ENCODE measurements at places on chromosomes 11 and 22.

- DNase-seq = no peak
Measured at GRCh38 chr11:134250246-134250645, 2.9 kb downstream of the THYN1 start.

DNA sequence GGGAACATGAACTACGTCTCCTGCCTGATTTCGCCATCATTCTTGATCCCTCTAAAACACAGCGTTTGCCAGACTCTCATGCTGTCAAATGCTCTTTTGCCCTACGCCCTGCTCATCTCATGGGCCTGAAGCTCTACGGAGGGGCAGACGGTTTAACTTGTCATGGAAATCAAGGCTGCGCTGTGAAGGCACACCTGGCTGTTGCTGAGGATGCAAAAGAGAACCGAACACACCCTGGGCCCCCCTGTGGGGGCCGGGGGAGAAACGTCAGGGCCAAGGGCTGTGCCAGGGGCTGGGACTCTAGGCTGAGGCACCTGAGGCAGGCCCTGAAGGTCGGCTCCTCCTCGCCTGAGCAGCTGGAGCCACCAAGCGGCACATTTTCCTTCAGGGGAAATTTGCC lies 957.2 kb downstream of the BRD1 start:
- DNase-seq = no peak

- no peak for DNase-seq
Measured at GRCh38 chr11:13784855-13785254, 116.4 kb downstream of the FAR1 start.

DNA sequence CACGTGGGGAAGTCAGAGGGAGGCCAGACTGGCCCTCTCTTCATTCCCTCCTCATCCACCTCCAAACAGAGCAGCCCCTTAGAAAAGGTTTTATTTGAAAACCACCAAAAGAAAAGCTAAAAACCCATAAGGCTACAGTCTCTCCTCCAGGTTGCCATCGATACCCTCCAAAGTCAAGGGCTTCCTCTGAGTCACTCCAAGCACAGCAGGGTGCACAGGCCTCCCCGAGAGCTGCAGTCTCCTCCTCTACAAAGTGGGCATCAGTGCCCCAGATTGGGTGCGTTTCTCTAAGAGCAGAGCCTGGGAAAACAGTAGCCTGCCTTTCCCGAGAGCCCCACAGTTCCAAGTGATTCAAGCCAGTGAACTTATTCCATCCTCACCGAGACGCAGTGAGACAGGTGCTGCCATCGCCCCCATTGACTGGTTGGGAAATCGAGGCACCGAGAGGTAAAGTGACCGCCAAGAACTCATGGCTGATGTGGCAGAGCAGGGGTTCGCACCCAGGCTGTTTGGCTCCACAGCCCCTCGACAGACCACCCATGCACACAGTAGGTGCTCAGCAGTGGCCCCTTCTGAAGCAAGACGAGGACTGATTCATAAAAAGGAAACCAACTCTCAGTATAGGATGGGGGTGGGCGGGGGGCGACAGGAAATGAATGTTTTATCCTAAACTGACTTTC lies 91.7 kb upstream of the SHISAL1 start:
- DNase-seq = no peak

GRCh38 chr22:45531441-45532234 lies 29.0 kb downstream of the FBLN1 start:
- DNase-seq = no peak

- no peak for DNase-seq
Measured at GRCh38 chr11:17639781-17640180, 79.6 kb upstream of the MYOD1 start.

DNA sequence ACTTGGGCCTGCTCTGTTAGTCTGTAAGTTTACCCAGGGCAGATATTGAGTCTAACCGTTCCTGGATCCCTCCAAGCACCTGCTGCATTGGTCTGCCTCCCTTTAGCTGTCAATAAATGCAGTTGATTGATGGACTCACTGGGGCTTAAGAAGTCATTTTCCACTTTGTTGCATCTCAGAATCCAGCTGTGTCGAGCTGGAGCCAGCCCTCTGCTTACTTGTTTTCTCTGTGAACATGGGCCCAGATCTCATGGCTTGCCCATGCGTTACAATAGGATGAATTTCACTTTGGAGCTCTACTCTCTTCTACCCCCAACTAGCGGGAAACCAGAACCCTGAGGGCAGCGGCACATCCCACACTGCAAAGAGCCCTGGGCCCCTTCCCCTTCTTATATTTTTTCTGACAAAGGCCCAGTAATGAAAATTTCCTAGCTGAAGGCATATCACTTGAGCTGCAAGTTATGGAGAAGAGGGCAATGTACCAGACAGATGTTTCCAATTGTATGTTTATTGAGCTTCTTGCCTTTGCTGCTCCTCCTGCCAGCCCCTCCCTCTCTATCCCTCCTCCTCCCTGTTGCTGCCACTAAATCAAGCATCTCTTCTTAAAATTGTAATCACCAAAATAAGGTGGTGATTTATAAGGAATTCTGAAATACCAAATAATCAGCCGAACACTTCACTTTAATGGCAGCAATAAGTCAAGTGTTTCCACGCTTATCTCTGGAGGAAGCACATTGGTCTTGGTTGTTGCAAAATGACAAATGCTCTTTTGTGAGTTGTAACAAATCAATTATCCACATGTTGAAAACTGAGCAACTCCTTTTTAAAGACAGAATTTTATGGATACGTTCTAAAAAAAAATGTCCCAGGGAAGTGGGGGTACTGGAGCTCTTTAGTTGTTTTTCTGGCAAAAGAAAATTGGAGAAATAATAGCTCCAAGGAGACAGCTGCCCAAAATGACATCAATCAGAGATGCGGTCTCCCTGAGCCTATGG lies 212.3 kb upstream of the ZBED5 start:
- DNase-seq = no peak

- no peak for DNase-seq
Measured at GRCh38 chr11:109933126-109933525, 160.1 kb upstream of the ZC3H12C start.
